GM20000 (cell line): ENCODE measurements at places on chromosomes 6 and 20.

DNA sequence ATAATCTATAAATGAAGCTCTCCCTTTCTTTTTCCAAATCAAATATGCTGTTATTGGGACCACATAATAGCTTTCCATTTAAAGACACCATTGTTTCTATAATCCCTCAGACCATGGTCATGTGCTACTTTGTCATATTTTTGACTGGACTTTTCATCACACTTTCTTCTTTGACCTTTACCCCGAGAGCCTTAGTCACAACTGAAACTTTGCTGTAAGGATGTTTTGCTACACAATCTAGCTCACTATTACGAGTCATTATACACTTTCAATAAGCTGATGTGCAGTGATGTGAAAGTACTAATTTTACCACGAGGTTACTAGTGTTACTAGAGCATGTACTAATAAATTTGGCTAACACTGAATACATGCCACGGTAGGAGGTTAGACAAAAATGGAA, 367.2 kb upstream of the RUNX2 start:
- DNase-seq = no peak

DNA sequence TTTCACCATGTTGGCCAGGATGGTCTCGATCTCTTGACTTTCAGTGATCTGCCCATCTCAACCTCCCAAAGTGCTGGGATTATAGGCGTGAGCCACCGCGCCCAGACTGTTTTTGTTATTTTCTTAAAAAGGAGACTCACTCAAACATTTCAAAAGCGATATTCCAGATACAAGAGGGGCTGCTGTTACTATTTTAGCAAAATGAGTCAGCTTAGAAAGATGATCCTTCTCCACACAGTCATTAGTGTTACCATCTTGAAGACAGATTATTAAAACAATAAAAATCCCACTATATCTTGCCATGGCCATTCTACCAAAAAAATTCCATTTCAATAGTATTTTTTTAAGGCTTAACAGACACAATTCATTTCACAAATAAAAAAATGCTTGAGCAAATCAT, 102.8 kb downstream of the PREP start:
- DNase-seq = no peak

- no peak for DNase-seq
Observed at GRCh38 chr6:139173822-139174221, 38.9 kb downstream of the HECA start.

DNA sequence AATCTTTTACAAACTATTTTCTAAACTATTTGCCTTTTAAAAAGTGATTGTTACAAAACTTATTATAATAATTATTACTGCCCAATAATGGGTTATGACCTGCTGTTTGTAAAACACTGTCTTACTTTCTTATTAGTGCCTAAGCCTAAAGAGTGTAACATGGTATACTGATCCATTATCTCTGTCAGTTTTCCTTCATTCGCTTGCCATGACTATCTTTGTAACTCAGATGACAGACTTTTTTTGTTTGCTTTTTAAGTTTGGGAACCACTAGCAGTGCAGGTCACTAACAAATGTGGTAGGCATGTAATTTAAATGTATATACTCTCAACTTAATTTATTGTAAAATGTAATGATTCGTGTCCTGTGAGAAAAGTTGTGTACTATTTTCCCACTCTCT, 9.9 kb upstream of the TFB1M start:
- no peak for DNase-seq
